T follicular helper cell (primary cell): ENCODE measurements at places on chromosomes 4 and X.

- no peak for DNase-seq
Observed at GRCh38 chr4:38243388-38244053, 283.3 kb downstream of the PTTG2 start.

GRCh38 chrX:150196285-150196684 lies 166.8 kb upstream of the MAMLD1 start:
- DNase-seq, result no peak

- DNase-seq, result no peak
Observed at GRCh38 chr4:144648042-144648441, 2.1 kb downstream of the HHIP start.

DNA sequence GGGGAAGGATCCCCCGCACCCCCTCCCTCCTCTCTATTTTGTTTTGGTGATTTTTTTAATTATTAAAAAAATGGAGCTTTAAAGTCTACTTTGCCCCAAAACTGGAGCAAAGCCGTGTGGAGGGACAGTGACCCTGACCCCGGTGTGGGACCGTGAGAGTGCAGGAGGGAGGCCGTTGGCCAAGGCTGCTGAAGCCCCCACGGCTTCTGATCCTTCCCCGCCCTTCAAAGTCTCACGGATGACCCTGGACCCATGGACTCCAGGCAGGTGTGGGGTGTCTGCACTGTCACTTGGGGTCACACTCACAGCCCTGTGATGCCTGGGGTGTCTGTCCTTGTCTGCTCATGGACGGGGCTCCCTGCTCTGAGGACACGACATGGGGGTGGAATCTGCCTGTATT lies 133.3 kb downstream of the CPZ start:
- no peak for DNase-seq

- no peak for DNase-seq
Observed at GRCh38 chr4:125689805-125690204, 375.1 kb downstream of the FAT4 start.

DNA sequence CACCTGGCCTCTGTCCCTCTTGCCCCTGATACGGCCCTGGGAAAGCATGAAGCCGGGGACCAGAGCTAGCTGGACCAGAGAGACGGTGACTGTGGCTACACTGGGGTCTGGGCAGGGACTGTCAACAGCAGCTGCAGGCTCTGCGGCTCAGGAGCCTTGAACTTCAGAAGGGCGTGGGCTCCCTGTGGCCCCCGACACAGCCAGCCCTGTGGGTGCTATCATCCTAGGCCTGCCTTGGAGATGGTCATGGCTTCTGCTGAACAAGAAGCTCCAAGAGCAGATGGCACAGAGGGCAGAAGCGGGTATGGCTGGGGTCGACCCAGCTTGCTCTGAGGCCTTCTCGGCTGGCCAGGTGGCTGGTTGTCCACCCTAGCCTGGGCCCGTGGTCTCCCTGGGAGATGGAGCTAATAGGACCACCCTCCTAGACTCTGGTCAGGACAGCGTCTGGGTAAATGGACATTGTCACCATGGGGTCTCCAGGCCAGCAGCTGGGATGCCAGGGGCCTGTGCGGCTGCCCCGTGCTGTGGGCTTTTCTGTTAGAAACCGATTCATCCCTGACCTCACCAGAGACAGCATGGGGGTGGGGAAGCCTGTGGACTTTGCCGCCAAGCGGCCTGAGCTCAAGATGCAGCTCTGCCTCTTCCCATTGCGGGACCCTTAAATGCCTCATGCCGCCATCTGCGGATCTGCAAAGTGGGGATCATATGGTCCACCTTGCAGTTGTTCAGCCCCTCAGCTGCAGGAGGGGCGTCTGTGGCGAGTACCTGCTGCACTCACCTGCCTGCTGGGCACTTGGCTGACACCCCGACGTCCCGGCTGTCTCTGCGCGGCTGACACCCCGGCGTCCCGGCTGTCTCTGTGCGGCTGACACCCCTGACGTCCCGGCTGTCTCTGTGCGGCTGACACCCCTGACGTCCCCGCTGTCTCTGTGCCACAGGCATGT lies 21.1 kb downstream of the CPZ start:
- no peak for DNase-seq

DNA sequence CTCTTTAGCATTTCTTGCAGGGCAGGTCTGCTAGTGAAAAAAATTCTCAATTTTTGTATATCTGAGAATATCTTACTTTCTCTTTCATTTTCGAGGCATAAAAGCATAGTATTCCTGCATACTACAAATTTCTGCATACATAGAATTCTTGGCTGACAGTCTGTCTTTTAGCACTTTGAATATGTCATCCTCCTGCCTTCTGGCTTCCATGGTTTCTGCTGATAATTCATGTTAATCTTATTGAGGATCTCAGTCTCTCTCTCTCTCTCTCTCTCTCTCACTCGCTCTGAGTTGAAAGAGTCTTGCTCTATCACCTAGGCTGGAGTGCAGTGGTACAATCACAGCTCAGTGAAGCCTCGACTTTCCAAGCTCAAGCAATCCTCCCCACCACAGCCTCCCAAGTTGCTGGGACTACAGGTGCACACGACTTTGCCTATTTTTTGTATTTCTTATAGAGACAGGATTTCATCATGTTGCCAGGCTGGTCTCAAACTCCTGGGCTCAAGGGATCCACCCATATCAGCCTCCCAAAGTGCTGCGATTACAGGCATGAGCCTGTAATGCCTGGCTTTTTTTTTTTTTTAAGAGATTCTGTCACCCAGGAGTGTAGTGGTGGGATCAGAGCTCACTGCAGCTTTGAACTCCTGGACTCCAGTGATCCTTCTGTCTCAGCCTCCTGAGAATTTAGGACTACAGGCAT lies 161.3 kb downstream of the FNIP2 start:
- no peak for DNase-seq

- no peak for DNase-seq
Observed at GRCh38 chrX:20143561-20143960, 1.9 kb upstream of the EIF1AX start.

DNA sequence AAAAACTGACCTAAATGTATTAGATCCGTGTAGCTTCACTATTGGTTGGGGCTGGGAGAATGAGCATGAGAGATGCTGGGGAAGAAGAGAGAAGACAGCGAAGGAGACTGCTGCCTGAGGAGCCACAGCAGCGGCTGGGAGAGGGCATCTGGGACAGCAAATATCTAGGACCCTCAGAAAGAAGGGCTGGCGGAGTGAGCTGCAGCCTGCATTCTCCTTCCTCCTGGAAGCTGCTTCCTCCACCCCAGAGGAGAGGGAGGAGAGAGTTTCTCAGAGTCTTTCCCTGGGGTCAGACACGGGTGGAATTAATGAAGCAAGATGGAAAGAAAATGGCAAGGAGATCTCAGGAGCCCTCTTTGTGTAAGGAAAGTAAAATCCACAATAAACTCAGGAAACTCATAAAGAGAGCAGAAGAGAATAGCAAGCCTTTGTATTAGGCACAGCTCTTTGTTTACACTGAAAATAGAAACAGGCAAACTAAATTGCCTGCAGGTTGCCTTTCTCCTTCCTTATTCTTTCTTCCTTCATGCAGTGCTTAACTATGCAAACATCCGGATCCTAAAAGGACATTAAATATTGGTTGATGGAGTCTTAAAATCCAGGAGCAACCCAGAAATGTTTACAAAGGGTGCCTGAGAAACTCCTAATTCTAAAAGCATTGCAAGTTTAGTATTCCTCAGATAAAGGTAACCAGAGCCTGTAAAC lies 130.3 kb upstream of the GALNT7 start:
- no peak for DNase-seq

DNA sequence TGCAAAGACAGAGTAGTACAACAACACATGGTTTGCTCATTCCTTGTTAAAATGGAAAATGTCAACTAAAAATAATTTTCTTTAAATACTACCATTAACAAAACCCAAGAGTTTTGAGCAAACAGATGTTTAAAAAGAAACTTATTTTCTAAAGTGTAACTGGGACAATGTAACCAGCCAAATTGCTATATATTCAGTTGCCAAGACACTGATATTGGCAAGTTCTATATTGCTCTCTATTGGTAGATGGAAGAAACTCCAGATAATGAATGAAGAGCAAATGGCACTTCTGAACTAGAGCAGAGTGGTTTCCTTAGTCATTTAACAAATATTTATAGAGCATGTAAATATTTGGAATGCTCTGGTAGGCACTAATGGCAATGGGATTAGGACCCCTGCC lies 966.2 kb downstream of the RPA4 start:
- DNase-seq, result no peak
